ENCODE measurements at places on chromosomes 16 and 17. TPM values are rescaled to one million over a fixed set of nuclear protein-coding genes. Genes with fewer than 3 reads are reported as not detected.

Gene PRAC2
- total RNA-seq: not detected

Gene PRRT2
- total RNA-seq: 0.70 TPM

Gene TNRC6A
- 68.5 TPM for total RNA-seq

Gene OTOP2
- not detected for total RNA-seq

Gene TEKT3
- 1.3 TPM for total RNA-seq

Gene KRTAP2-1
- total RNA-seq: not detected

DNA sequence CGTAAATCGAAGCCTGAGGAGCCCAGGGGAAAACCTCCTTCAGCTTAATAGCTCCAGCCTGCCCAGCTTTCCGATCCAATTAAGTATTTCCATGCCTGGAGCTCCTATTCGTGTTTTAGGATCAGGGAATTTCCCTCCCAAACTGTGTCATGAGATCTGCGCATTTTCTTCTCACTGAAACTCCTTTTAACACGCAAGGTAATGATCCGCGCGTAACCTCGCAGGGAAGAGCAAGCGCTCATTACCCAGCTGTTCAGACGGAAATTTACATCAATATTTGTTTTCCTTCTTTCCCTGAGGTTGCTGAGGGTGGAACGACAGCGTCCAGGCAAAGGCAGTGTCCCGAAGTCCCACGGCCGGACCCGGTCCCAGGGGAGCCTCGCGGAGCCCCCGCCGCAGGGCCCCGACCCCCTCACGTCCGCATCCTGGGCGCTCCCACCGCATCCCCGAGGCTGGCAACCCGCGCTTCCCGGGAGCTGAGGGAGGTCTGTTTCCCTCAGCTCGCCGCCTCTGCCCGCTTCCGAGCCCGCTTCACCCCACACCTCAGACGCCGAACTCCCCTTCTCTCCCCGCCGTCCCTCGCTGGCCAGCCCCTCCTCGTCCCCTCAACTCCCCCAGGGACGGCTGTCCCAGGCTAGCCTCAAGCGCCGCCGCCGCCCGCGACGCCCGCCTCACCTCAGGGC lies 415 bp downstream of the ABCA5 start:
- H3K4me3 ChIP-seq: peak overlapping the region; percentile 94
- H3K27ac ChIP-seq: peak overlapping the region; percentile 90
- H3K27me3 ChIP-seq: peaks cover 9% of the 10 kb centered on the region
- DNase-seq: peak; percentile 58
- no peaks in the 10 kb centered on the region for H3K36me3 ChIP-seq

DNA sequence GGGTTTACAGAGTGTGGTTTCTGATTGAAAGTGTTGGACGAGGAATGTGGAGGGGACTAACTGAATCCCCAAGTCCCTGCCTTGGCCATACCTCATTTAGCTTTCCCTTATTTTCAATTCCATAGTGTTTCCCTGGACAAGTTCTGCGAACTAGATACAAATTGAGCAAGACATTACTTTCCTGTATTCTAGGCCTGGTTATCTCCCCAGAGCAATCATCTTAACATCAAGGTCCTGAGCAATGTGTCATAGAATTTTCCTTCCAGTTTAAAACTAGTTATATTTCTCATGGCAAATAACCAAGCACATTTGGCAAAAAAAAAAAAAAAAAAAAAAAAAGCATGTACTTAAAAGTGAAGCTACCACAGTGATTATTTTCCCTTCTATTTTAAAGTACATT lies 330.1 kb downstream of the CDH11 start:
- no peaks in the 10 kb centered on the region for H3K36me3 ChIP-seq
- no peak overlapping the region for H3K4me3 ChIP-seq
- H3K27me3 ChIP-seq: no peaks in the 10 kb centered on the region

GRCh38 chr17:9148905-9149525 lies 127.7 kb downstream of the NTN1 start:
- no peaks in the 10 kb centered on the region for H3K36me3 ChIP-seq
- no peak overlapping the region for H3K4me3 ChIP-seq

GRCh38 chr16:53973021-53973420 lies 269.1 kb downstream of the FTO start:
- no peak for DNase-seq
- H3K4me1 ChIP-seq: no peaks in the 10 kb centered on the region
- no peaks in the 10 kb centered on the region for H3K27me3 ChIP-seq

- H3K27ac ChIP-seq: no peak overlapping the region
- no peaks in the 10 kb centered on the region for H3K36me3 ChIP-seq
- H3K27me3 ChIP-seq: no peaks in the 10 kb centered on the region
- DNase-seq: no peak
- no peaks in the 10 kb centered on the region for H3K4me1 ChIP-seq
Observed at GRCh38 chr17:15456972-15457722, 10.3 kb downstream of the CDRT4 start.

DNA sequence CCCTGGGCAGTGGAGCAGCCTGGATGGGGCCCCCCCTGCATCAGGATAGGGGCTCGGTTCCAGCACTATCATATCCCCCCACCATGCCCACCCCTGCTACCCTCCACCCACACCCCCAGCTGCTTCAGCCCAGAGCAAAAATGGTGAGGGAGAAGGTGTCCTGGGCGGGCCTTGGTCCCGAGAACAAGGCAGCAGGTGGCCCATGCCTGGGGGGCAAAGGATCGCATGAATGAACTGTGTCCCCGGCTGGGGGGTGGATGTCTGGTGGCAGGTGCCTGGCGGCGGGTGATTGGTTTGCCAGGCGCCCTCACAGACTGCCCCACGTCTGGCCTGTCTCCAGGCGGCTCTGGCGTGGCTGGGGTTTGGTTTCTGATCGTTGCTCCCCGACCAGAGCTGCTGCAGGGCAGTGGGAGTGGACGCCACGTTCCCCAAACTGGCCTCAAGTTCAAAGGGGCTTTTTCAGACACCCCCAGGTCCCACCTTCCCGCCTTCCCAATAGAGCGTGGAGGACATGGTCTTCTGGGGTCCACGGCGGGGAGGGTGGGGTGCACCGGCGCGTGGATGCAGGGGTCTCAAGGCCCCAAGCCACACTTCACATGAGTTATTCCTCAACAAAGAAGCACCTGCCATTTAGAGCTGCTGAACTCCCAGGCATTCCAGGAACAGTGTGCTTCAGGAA lies 12.6 kb downstream of the UTS2R start:
- peaks cover 15% of the 10 kb centered on the region for H3K27me3 ChIP-seq
- no peak overlapping the region for H3K4me3 ChIP-seq
- H3K4me1 ChIP-seq: peaks cover 5% of the 10 kb centered on the region
- no peak overlapping the region for H3K27ac ChIP-seq

GRCh38 chr16:7703672-7704071 lies 371.0 kb downstream of the RBFOX1 start:
- H3K36me3 ChIP-seq: no peaks in the 10 kb centered on the region
- no peak overlapping the region for H3K4me3 ChIP-seq
- no peaks in the 10 kb centered on the region for H3K27me3 ChIP-seq
- no peak overlapping the region for H3K27ac ChIP-seq

DNA sequence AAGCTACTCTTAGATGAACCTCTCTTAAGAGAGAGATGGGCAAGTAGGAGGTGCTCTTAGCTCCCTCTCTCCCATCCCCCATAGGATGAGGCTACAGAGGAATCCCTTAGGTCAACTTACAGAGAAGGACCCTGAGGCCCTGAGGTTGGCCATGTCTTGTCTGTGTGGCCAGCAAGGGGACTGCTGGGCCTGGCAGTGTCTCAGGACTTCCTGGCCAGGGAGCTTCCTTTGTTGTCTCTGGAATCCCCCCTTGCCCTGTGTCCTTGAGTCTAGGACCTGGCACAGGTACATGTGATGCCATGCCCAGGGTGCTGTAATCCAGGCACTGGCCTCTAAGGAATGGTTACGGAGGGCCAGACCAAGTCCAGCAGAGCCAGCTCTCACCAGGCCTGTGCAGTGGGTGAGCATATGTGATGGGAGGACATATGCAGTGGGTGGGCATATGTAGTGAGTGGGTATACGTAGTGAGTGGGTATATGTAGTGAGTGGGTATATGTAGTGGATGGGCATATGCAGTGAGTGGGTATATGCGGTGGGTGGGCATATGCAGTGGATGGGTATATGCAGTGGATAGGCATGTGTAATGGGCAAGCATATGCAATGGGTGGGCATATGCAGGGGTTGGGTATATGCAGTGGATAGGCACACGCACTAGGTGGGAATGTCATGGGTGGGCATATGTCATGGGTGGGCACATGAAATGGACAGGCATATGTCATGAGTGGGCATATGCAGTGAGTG lies 20.3 kb upstream of the PECAM1 start:
- H3K4me3 ChIP-seq: no peak overlapping the region
- H3K4me1 ChIP-seq: peaks cover 14% of the 10 kb centered on the region
- H3K27me3 ChIP-seq: no peaks in the 10 kb centered on the region
- no peaks in the 10 kb centered on the region for H3K36me3 ChIP-seq
- no peak for DNase-seq

- no peak overlapping the region for H3K27ac ChIP-seq
- H3K27me3 ChIP-seq: no peaks in the 10 kb centered on the region
- no peaks in the 10 kb centered on the region for H3K36me3 ChIP-seq
- H3K4me1 ChIP-seq: no peaks in the 10 kb centered on the region
Observed at GRCh38 chr17:39110435-39111136, 40.9 kb downstream of the PLXDC1 start.

- H3K4me1 ChIP-seq: peaks cover 6% of the 10 kb centered on the region
- H3K4me3 ChIP-seq: no peak overlapping the region
- H3K27ac ChIP-seq: no peak overlapping the region
Observed at GRCh38 chr17:83064021-83064731, 15.2 kb upstream of the METRNL start.

DNA sequence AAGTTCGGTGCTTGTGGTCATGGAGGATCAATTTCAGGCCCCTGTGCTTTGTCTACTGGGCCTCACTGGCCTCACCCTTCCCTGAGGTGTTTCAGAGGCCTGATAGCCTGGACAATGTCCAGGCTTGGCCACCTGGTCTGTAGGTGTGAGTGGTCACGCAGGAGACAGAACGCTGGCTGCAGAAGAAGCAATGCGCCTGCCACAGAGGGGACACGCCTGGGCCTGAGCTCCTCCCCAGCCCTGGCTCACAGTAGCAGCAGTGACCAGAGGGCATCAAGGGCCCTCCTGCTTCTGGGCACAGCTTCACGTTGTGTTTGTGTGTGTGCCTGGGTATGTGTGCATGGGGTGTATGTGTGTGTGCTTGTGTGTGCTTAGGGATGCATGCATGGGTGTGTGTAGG lies 1.9 kb upstream of the PITPNM3 start:
- H3K4me3 ChIP-seq: no peak overlapping the region
- no peak overlapping the region for H3K27ac ChIP-seq
- peaks cover 13% of the 10 kb centered on the region for H3K4me1 ChIP-seq
- DNase-seq: no peak

DNA sequence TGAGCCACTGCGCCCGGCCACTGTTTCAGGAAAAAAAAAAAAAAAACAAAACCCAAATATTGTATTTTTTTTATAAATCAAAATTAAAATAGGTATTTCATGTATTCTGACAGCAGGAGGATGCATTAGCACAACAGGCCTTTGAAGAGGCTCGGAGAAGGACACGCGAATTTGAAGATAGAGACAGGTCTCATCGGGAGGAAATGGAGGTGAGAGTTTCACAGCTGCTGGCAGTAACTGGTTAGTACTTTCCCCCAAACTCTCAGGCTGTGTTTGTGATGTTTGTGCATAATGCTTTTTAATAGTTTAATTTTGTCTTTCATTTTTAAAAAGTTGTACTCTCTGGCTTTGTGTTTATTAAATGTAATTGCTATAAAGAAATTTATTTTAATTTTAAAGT lies 27.6 kb upstream of the PHAF1 start:
- H3K4me1 ChIP-seq: peaks cover 3% of the 10 kb centered on the region
- H3K4me3 ChIP-seq: no peak overlapping the region
- no peak overlapping the region for H3K27ac ChIP-seq
- H3K27me3 ChIP-seq: no peaks in the 10 kb centered on the region
- peaks cover 6% of the 10 kb centered on the region for H3K36me3 ChIP-seq

DNA sequence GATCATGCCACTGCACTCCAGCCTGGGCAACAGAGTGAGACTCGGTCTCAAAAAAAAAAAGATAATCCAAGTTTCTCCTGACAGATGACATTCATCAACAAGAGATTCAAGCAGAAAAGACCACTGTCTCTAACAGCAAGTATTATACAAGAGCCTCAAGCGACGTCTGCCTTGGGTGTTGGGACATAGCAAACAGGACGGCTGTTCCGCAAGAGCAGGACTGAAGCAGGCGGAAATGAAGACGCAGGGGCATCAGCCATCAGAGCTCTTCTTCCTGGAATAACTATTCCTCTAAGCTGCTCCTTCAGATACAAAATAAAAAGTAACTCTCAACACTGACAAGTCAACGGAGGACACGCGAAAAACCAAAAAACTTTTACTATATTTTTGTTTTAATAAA lies 54.0 kb downstream of the ANKRD11 start:
- H3K27ac ChIP-seq: no peak overlapping the region
- no peak overlapping the region for H3K4me3 ChIP-seq
- H3K27me3 ChIP-seq: no peaks in the 10 kb centered on the region
- no peak for DNase-seq
- no peaks in the 10 kb centered on the region for H3K36me3 ChIP-seq

DNA sequence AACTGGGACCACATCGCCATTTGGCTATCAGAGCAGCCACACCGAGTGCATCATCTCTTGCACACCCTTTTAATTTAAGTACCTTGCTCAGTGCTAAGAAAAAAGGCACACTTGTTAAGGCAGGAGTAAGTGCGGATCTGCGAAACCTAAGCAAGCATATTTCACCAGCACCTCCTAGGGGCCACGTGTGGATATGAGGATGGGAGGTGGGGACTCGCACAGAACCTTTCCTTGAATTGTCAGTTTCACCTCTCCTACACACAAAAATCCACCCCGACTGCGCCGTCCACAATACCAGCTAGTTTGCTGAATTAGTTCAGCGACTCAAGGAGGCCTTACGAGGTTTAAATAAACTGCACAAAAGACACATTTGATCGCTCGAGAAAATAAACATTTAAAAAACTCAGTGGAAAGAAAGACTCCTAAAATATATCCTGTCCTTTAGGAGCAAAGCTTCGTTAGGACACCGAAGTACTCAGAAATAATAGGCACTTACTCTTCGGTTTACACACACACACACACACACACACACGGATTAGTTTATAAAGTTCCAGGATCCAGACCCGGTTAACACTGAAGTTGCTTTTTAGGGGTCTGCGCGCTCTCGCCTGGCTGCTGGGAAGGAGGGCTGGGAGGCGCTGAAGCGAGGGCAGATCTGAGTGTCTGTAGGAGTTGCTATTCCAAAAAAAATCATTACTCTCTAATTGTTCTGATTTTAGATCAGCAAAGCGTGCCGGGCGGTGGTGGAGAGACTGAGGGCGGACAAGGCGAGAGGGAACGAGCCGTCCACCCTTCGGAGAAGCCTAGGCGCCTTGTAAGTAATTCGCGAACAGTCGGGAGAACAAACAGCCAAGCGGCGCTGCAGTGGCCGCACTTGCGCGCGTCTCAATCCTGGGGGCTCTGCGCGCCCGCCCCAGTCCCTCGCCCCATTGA lies 1.0 kb upstream of the KCNJ2 start:
- no peaks in the 10 kb centered on the region for H3K36me3 ChIP-seq
- peak; percentile 19 for DNase-seq
- peak overlapping the region; percentile 34 for H3K4me3 ChIP-seq
- H3K27me3 ChIP-seq: peaks cover 13% of the 10 kb centered on the region
- H3K27ac ChIP-seq: no peak overlapping the region

All from natural killer cell (primary cell).